ENCODE measurements at places on chromosomes 2 and 18.
A peak's percentile ranks its signal among the peaks of the same experiment; 100 is the strongest.

- no peak for DNase-seq
These were observed 53.0 kb downstream of the CDCA7 start for GRCh38 chr2:173407646-173408045.

DNA sequence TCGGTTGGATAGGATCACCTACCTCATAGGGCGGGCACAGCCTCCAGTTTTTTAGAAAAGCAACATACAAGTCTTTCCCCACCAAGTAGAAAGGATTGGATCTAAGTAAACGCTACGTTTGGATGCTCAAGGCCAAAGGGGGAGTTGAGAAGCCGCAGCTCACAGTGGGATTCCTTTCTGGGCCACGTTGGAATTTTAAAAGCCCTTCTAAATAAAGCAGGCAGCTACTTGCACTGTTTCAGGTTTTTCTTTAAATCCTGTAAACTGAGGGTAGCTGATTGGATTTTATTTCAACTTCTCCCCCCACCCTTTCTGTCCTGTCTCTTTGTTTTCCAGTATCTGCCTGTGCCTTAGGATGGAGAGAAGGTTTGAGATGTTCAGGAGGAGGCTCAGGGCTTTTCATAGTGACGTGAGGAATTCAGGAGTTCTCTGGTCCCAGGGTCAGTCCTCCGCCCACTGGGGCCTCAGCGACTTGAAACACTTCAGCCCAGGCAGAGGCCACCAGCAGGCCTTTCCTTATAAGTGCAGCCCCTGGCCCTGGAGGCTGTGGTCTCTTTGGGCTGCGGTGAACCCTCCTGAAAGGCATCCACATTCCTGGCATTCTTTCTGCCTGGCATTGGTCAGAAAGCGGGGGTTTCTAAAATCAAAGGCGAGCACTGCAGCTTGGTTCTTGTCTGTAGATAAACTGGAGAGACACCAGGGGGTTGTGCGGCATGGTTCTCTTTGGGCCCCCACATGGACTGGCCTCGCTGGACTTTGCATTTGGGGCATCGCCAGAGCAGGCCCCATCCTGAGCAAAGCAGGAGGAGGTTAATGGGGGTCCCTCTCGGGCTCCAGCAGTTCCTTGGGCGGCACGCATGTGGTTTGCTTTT, 44.5 kb downstream of the SH3BP4 start:
- DNase-seq = no peak

GRCh38 chr2:225310745-225311144, 88.8 kb upstream of the NYAP2 start:
- DNase-seq = peak; percentile 15

GRCh38 chr2:96083064-96083939, 33.1 kb downstream of the ADRA2B start:
- DNase-seq = no peak

GRCh38 chr18:5475267-5475666, 68.5 kb downstream of the EPB41L3 start:
- no peak for DNase-seq

DNA sequence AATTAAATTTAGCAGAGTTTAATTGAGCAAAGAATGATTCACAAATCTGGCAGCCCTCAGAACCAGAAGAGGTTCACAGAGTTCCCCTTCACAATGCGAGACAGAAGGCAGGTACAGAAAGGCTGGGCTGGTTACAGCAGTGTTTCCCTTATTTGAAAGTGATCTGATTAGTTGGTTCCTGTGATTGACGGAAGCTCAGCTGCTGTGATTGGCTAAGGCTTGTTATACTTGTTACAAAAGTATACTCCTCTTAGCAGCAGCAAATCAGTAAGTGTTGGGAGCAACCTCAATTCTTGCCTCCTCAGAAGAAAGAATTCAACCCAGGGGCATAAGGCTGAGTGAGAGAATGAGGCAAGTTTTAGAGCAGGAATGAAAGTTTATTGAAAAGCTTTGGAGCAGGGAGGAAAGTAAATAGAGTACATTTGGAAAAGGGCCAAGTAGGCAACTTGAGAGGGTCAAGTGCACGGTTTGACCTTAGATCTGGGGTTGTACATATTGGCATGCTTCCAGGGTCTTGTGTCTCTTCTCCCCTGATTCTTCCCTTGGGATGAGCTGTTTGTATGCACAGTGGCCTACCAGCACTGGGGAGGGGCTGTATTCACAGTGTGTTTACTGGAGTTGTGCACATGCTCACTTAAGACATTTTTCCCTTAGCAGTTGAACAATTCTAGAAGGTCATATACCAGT, 431.8 kb upstream of the RAB12 start:
- DNase-seq = no peak

DNA sequence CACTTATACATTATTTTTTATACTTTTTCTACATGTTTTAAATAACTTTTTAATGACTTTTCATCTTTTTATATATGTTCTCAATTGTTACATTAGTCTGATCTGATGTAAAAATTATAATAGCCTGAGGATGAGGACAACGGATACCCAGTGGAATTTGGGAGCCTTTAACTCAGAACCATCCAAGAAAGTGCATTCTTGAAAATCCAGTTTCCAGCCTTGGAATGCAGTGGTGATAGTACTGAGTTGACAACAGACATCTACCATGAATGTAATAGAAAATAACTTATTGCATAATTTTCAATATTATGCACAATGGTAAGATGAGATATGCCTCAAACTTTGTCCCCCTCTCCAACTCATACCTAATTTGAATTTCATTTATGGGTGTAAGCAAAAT, 120.7 kb upstream of the ZC3H15 start:
- DNase-seq = no peak

GRCh38 chr2:149049142-149049541, 10.6 kb downstream of the LYPD6B start:
- no peak for DNase-seq
